ENCODE measurements at places on chromosomes 3 and 15.

DNA sequence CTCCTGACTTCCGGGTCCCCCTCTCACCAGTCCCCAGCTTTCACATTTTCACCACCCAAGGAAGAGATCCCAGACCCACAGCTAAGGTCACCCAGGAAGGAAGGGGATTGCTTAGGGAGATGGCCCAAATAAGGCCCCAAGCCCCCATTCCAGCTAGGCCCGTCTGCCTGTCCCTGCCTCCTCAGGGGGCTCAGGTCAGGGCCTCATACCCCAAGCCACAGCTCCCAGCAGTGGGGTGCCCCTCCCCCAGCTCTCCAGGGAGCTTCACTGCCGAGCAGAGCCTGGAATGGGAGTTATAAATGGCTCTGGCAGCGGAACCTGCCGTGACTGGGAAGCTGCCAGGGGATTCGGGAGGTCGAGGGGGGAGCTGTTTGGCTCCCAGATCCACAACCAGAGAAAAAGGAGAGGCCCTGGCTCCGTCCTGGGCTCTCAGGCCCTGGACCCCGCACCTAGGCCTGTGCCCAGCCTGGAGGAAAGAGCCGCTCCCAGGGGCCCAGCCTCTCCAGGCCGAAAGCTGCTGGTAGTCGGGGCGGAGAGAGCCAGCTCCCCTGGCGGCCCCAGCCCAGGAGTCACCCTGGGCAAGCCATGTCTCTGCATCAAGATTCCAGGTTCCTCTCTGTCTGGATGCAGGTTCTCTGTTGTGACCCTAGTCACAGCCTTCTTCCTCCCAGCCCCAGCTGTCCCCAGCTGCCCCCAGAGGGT is 550 bp downstream of the CCDC9B start:
- DNase-seq = no peak

DNA sequence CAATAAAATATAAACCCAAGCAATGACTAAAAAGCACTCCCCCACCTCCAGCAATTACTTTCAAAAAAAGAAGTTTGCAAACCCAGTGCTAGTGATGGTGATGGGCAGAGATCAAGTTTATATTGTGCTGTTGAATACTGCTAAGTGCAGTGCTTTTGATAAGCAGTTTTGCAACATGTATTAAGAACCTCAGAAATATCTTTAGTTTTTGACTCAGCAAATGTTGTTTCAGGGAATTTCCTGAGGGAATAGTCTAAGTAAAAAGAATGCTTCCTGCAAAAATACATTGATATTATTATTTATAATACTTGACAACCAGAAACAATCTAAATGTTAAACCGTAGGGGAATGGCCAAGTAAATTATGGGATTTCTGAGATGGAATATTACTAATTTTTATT is 69.3 kb downstream of the ADAMTSL3 start:
- no peak for DNase-seq

- DNase-seq = no peak
These were observed 22.2 kb downstream of the UACA start for GRCh38 chr15:70741107-70741531.

DNA sequence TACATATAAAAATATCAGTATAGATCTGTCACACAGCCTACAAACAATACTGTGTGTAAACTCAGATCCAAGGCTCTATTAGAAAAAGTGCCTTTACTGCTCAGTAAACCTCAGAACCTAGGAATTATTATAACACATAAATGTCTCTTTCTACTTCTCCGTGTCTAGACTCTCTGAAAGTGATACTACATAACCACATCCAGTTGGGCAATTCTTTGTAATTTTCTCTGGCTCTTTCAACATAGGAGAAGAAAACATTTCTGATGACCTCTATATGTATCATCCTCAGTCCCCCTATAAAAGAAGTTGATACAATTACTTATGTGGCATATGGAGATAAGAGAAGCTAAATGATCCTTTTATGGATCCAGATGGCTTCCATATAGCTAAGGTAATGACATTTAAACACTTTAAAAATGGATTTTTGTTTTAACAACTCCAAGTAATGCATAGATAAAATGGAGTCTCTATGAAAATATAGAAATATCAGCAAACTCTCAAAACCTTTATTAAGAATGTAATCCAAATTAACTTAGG is 104.5 kb downstream of the LSAMP start:
- no peak for DNase-seq

DNA sequence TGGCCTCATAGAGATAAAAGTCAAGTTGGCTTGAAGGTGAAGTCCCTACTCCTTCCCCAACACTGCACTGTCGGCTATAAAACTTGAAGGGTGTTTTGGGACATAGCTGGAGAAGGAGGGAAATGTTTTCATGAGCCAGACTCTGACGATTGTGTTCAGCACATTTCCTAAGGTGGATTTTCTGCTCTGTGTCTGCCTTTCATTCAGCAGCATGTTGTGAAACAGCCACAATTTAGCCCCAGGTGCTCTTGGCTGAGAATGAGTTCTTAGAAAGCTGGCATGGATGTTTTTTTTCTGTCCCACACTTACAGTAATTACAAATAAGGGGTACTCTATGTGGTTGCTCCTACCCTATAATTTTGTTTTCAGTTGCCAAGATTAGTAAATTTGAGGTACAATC is 492.4 kb downstream of the MCTP2 start:
- DNase-seq = no peak

- no peak for DNase-seq
These were observed 168.7 kb upstream of the STAC start for GRCh38 chr3:36211652-36211999.

DNA sequence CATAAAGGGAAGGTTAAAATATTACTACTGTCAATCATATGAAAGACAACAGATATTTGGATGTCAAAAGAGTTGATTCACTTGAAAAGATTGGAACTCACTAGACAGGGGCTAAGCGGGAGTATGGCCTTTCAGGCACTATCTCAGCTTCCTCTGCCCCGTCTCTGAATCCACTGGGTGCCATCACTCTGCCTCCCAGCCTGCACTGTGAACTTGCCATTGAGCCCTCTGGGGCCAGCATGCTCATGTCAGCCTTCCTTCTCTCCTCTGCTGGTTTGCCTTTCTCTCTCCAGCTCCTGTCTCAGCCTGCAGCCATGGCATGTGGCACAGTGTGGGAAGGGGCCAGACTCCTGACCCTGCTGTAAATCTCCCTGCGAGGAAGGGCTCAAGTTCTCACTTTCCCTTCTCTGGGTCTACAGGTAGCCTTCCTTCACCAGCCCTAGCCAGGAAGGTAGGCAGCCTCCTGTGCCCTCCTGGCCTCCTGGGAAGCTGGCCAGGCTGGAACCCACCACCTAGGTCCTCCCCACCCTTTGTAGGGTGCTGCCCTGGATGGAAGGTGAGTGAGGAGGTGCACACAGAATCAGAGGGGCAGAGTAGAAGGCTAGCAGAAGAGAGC is 54.0 kb upstream of the SLCO2A1 start:
- DNase-seq = no peak

DNA sequence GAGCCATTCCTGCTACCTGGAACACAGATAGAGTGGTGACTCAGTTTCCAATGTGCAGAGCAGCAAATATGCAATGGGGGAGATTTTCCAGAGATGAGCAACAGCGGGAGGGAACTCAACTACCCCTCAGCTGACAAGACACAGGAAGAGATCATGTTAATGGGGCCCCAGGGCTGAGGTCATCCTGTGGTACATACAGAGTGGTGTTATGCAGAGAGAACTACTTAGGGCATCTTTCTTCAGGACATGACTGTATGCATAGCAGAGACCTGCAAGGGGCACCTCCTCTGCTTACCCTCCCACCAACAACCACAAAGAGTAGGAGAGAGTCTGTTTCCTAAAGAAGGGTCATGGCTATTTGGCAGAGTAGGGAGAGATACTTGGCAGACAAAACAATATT is 6.8 kb upstream of the TBC1D5 start:
- no peak for DNase-seq

DNA sequence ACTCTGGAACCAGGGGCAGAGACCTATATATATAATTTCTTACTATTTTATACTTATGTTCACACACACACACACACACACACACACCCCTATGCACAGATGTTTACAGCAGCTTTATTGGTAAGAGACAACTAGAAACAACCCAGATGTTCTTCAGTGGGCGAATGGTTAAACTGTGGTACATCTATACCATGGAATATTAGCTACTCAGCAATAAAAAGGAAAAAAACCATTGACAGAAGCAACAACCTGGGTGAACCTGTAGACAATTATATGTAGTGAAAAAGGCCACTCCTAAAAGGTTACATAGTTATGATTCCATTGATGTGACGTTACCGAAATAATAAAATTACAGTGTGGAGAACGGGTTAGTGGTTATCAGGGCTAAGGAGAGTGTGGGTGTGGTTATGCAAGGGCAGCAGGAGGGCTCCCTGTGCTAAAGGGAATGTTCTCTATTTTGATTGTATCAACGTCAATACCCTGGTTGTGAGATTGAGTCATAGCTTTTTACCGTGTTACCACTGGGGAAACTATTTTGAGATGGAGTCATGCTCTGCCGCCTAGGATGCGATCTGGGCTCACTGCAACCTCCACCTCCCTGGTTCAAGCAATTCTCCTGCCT is 85.5 kb downstream of the FLNB start:
- no peak for DNase-seq

DNA sequence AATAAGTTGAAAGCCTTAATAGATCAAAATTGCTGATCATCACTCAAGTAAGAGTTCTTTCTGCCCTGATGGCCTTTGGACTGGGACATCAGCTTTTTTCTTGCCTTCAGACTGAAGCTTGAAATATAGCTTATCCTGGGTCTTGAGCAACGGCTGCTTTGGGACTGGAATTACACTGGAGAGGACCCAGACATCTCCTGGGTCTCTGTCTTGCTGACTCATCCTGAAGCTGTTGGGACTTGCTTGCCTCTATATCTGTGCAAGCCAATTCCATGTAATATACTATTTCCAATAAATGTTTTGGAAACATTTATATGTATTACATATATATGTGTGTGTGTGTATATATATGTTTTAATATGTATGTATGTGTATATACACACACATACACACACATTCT is 260.2 kb downstream of the PDZRN3 start:
- no peak for DNase-seq

DNA sequence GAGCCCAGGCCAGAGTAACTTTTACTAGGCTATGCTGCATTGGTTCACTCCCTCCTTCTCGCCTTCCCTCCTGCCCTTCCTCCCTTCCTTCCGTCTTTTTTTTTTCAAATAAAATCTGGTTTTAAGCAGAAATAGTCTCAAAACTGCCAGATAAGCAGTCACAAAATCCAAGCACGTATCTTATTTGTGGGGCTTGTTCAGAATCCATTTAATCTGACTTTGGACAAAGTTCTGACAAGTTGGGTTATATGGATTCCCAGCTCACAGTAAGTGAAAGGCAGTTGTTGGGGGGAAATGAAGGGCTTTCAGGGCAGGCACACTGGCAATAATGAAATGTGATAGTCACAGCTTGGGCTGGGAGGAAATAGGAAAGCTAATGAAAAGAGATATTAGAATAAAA is 32.0 kb upstream of the PLXND1 start:
- no peak for DNase-seq

DNA sequence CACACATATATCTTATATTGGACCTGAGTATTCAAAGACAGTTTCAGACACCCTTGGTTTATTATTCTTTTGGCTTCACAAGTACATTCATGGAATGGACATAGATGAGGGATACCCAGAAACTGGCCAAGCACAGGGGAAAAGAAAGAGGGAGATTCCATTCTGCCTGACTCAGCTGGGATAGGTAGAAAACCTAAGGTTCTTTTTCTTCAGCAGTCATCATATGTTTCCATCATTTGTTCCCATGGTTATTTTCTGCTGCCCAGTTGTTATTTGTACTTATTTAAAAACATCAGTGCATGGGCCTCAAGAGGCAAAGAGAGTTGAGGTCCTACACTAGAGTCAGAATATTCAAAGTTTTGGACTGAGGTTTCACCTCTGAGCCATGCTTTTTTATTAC is 91.8 kb downstream of the FILIP1L start:
- DNase-seq = no peak

DNA sequence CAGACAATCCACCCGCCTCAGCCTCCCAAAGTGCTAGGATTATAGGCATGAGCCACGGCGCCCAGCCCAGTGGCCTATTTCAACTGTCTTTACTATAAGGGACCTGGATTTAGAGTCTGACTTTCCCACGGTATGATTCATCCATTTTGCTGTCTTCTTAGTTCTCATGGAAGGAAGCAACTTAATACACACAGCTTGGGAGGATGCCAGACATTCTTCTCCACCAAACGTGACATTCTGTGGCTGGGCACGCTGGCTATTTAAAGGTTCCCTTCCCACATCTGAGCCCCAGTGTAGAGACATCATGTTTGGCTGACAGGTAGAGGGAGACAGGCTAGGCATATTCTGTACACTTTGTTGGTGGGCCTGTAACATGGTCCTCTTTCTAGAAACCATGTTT is 26.2 kb downstream of the FAM43A start:
- no peak for DNase-seq

DNA sequence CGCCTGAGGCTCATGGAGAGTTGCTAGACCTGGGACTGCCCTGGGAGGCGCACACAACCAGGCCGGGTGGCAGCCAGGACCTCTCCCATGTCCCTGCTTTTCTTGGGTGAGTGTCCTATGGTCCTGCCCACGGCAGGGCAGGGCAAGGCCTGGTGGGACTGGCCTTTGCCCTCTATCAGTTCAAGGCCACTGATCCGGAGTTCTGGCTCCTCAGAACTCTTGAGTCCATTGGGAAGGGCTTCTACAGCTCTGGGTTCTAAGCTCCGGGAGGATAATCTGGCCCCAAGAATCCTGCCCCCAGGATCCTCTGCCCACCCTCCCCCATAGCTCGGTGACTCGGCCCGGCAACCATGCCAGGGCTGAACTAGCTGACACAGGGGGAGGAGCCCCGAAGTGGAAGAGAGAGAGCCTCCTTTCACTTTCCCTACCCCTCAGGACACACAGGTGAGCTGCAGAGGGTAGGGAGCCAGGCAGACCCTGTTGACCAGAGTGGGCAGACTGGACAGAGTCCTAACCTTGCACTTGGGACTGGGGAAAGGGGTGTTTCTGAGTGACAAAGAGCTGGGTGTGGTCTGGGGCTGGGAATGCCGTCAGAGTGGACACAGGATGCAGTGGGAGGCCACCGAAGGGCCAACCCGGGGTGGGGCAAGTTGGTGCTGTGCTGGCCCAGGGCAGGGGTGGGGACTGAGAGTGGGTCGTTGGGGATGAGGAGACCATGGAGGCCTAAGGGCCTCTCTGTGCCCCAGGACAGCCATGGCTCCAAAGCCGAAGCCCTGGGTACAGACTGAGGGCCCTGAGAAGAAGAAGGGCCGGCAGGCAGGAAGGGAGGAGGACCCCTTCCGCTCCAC is 664 bp downstream of the PARP3 start:
- DNase-seq = peak; percentile 62

DNA sequence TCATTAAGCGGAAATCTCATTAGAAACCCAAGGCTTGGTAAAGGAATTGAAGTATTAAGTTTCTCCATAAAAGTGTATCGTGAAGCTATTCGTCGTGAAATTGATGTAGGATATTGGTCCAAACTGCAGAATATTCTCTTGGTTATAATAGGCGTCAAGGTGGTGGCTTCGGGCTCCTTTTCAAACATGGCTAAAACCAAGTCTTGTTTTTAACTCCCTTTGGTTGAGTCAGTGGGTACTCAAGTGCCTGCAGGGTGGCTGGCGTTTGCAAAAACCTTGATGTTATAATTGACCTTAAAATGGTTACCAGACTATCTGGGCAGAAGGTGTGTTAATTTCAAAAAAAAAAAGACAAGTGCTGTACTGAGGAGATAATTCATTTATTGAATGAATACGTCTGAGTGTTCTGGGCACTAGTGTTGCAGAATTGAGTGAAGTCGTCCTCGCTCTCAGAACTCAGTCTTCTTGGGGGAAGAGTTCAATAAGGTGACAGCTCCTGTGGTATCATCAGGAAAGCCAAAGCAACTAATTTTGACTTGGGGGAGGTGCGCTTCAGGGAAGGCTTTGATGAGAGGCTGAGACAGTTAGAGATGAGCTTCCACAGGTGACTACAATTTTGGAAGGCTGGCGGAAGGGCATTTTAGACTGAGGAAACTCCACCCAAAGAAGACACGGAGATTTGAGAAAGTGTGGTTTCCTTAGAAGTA is 1.5 kb downstream of the UBE2Q2 start:
- DNase-seq = no peak

Measured in CD8-positive, alpha-beta T cell (primary cell).